Uterus (tissue), 4 donors: ENCODE measurements at places on chromosomes 2 and 18. TPM values are rescaled to one million over a fixed set of nuclear protein-coding genes. Genes with fewer than 3 reads are reported as not detected.

R3HDM1 gene
- total RNA-seq = 8.5 TPM

INPP5D gene
- 14.2 TPM for total RNA-seq

SP140 gene
- 0.97 TPM for total RNA-seq

ERLEC1 gene
- 103 TPM for total RNA-seq

CNTNAP5 gene
- not detected for total RNA-seq
